Stimulated activated CD8-positive, alpha-beta memory T cell treated with anti-CD3 and anti-CD28 coated beads, Interleukin-15, amount 100 ng/mL, for 4 hours (primary cell): ENCODE measurements at places on chromosomes 3 and 15.
A peak's percentile ranks its signal among the peaks of the same experiment; 100 is the strongest.

DNA sequence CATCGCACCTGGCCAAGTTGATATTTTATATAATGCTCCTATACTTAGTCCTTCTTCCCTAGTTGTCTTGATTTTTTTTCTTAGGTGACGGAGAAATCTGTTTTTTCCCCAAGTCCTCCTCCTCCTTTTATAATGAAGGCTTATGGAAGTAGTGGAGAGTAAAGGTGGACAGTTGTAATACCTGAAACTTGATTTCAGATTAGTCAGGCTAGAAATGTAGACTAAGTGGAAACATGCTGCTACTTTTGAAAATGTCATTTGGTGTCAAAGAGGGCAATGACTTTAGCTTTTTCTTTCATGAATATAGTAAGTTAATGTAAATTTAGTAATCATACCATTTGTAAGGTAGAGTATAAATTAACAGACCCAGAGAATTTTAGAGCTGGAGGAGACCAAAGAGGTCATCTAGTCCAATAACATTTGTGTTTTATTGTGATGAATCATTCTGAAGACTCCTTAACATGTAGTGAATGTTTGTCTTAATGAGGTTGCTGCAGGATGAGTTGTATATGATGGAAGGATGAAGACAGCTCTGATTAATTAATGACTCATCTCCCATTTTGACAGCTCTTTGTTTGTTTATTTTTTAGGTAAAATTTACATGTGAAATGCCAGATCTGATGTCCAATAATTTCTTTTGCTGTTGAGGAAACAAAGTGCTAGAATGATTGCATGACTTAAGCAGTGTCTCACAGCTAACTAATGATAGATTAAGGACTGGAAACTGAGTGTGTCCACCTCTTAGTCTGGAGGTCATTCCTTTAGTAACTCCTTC lies 8.7 kb downstream of the CTDSPL2 start:
- DNase-seq, result no peak

- DNase-seq, result no peak
These were observed 17.3 kb upstream of the GABRB3 start for GRCh38 chr15:26790118-26790517.

DNA sequence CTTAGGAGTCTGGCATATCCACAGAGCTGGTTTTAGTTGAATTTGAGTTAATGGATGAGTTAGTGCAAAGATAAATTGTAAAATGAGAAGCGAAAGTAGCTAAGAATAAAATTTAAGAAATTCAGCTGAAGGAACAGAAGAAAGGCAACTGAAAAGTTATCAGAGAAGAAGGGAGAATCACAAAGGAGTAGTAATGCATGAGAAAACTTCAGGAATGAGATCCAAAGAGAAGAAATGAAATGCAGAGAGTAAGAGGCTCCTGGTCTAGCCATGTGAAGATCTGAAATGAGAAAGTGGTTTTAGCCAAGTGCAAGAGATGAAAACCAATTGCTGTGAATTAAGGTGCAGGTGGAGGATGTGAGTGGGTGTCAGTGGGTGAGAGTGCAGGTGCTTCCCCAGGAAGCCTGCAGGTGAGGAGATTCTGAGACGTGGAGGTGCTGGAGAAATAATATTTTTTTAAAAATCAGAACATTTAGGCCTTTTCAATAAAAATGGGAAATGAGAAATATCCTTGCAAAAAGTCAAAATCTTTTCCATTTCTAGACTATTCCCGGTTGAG lies 18.5 kb downstream of the KBTBD8 start:
- DNase-seq, result no peak

GRCh38 chr3:48301020-48301799 lies 32.3 kb downstream of the SPINK8 start:
- peak; percentile 82 for DNase-seq

DNA sequence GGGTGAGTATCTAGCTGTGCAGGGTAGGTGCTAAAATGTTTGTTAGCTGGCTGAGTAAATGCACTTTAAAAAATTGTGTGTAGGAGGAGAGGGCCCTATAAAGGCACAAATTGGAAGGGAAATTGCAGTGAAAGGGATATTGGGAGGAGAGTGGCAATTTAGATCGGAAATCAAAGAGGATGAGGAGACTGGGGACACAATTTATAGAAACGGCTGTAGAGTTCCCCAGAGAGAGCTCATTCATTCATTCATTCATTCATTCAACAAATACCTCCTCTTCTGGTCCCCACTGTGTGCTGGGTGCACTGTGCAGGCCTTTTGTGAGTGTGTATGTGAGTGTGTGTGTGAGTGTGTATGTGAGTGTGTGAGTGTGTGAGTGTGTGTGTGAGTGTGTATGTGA lies 2.4 kb downstream of the DNAJA4 start:
- no peak for DNase-seq

- no peak for DNase-seq
These were observed 509.0 kb upstream of the NECTIN3 start for GRCh38 chr3:110562621-110563020.

DNA sequence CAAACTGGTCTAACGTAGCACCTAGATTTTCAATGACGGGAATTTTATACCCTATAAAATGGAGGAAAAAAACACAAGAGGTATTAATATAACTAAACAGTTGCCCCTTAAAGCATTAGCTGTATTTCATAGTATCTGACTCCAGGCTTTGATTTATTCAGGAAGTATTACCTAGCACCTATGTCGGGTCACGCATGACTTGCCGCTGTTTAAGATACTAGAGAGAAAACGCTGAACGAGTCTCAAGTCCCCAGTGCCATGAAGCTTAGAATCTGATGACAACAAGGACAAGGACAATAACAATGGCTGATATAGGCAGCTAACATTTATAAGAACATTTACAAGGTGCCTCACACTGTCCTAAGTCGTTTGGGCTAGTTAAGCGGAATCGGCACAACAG lies 1.9 kb downstream of the SNRPA1 start:
- DNase-seq, result no peak

DNA sequence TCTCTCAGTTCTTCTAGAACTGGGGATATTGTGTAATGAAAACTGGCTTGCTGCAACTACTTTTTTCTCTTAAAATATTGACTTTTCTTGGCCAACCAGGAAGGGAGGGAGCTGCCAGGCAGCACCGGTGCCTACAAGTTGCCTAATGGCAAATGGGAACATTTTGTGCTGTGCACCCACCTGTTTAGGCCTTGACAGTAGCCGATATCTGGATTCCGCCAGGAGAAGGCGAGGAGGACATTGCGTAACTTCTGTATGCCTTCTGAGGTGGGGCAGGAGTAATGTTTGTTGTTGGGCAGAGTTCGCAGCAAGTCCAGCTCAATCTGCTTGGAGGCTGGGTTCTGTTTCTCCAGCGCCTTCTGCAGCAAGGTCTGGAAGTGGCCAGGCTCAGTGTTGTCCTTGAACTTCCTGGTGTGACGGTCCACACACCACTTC lies 64.9 kb downstream of the TBC1D2B start:
- no peak for DNase-seq

GRCh38 chr3:96000966-96001365 lies 813.4 kb upstream of the EPHA6 start:
- DNase-seq, result no peak

GRCh38 chr15:101697488-101697887 lies 26.8 kb downstream of the TARS3 start:
- DNase-seq, result no peak

DNA sequence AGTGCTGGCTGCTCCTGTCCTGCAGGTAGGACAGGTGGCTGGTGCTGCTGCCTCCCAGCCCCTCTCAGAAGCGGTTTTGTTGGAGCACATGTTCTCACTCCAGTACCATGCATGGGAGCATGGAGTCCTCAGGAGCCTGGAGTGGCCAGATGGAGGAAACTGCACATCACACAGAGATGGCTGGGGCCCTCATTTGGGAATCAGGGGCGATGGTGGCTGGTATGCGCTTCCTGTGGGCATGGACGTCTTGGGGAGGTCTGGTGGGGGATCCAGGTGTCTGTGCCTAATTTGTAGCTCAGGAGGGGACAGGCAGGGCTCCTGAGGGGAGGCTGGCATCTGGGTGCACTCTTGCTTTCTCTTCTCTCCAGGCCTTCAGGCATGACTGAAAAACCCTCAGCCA lies 168.2 kb downstream of the KLF13 start:
- DNase-seq, result no peak

DNA sequence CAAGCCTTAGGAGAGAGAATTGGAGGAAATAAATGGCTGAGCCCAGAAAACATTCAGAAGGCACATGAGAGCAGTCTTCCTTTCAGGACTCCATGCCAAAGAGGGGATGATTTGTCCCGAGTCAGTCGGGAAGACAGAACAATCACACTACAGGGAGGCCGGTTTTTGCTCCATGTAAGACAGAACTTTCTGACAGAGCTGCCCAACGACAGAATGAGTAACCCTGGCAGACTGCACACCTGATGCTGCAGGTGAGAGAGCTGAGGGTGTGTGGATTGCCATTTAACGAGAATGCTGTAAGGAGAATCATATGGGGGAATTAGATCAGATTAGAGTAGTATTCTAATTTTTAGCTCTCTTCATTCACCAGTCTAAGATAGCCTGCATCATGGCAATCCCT lies 533.0 kb downstream of the EPHB1 start:
- DNase-seq, result no peak

DNA sequence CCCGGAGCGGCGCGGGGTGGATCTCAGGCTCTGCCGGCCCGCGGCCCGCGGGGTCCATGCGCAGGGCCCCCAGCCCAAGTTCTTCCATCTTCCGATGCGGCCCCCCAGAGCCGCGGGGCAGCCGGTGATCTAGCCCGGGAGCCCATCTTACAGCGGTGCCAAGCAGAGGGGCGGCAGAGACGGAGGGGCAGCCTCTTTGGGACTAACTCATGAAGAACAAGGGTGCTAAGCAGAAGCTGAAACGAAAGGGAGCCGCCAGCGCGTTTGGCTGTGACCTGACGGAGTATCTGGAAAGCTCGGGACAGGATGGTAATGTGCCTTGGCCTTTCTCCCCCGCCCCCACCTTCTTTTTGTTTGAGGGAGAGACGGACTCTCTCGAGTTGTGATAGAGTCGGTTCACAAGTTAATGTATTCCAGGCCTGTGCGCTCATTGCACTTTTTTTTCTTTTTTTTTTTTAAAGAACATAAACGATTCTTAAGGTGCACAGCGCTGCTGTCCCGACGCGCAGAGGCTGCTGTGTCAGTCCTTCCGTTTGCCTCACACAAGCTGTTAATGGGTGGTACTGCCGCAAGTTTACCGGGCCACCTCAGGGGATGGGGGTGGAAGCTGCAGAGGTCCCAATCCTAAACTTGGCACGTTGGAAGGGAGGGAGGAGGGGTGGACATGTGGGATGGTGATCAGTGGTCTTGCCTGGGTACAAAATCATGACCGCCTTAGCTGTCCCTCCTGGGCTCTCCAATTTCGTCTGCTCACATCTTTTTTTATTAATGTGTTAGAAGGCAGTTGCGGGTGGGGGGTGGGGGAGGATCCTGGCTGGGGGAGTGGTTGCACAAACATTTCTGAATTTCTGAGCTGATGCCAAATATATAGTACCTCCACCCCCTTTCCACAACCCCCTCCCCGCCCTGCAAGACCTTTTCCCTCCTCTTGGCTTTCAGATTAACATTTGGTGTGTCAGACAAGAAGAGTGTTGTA lies 801 bp downstream of the ARHGAP31 start:
- peak; percentile 51 for DNase-seq

GRCh38 chr15:61083081-61083787 lies 145.9 kb downstream of the RORA start:
- no peak for DNase-seq

DNA sequence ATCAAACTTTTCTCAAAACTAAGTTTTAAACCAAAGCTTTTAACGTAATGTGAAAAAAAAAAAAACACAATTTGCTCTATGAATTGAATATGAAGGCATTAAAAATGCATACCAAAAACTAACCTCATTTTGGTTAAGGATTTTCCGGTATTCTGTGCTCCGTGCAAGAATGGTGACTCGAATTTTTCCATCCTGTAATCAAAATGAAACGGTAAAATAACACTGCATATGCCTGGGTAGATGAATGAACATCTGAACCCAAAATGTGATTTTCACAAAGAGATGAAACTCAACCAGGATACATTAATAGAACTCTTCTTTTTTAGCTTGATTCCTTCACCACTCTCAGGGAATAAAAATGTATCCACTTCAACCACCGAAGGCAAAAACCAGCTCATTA lies 26.2 kb downstream of the EOGT start:
- DNase-seq, result no peak

- DNase-seq, result no peak
These were observed 14.0 kb downstream of the CSNK1G1 start for GRCh38 chr15:64341961-64342360.

DNA sequence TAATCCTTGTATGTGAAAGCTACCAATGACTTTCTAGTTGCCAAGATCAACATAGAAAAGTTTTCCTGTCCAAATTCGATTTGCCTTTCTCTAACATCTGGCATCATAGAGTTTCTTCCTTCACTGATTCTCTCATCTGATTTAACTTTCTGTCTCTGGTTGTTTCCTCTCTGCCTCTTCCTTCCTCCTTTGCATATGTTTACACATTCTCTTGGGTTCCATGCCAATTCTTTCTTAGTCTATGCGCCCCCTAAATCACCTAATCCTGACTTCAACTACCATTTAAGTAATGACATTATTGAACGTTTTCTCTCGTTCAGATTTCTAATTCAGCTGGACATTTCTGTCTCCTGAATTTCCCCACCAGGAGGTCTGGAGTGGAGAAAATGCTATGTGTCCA lies 561.9 kb upstream of the TGFBR2 start:
- DNase-seq, result no peak

DNA sequence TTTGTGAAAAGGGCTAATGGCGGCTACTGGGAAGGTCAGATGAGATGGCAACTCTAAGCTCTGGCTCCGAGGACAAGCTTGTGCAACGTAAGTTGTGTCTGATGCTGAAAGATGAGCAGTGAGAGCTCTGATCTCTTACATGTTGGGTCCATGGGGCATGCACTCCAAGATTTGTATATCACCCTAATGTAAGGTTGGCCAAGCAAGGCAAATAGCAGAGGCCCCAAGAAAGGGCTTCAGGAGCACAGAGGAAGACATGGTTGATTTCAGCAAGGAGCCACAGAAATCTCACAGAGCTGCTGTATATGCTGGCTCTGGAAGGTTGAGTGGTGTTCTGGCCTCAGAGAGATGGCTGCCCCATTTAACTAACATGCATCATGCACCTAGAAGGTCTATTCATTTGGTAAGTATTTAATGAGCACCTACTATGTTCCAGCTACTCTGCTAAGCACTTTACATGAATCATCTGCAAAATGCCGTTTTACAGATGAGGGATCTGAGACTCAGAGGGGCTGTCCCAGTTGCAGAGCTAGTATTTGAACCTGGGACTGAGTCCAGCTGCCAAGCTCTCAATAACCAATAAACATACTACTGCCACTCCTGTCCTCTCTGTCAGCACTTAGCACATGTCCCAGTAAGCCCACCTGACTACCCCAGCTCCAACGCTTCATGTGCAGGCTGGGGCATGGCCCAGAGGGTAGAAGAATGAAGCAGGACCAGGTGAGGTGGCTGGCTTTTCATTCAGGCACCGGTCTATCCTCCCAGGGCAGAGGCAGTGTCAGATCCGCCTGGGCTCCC lies 27.8 kb upstream of the ATP2B2 start:
- no peak for DNase-seq

GRCh38 chr15:88907111-88907510 lies 6.1 kb downstream of the MFGE8 start:
- no peak for DNase-seq
